Left renal cortex interstitium (tissue), 4 donors: ENCODE measurements at places on chromosomes 4 and X.
A peak's percentile ranks its signal among the peaks of the same experiment; 100 is the strongest.

- DNase-seq: no peak
Measured at GRCh38 chrX:47958761-47959342, 44.9 kb downstream of the ZNF182 start.

DNA sequence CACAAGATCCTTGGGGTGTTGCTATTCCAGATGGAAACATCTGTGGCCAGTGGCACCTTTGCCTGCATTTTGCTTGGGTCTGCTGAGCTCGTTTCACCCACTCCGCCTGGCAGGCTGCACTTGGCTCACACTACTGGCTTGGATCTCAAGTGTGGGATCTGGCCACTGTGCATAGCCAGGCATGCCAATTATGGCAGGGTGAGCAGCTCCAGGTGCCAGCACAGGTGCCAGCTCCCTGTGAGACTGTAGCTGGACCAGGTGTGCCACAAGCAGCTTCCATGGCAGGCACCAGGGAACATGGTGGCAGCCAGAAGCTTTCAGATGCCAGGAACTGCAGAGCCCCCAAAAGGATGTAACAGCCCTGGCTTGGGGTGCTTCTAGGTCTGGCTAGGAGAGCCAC is 463.8 kb upstream of the PABPC4L start:
- no peak for DNase-seq

DNA sequence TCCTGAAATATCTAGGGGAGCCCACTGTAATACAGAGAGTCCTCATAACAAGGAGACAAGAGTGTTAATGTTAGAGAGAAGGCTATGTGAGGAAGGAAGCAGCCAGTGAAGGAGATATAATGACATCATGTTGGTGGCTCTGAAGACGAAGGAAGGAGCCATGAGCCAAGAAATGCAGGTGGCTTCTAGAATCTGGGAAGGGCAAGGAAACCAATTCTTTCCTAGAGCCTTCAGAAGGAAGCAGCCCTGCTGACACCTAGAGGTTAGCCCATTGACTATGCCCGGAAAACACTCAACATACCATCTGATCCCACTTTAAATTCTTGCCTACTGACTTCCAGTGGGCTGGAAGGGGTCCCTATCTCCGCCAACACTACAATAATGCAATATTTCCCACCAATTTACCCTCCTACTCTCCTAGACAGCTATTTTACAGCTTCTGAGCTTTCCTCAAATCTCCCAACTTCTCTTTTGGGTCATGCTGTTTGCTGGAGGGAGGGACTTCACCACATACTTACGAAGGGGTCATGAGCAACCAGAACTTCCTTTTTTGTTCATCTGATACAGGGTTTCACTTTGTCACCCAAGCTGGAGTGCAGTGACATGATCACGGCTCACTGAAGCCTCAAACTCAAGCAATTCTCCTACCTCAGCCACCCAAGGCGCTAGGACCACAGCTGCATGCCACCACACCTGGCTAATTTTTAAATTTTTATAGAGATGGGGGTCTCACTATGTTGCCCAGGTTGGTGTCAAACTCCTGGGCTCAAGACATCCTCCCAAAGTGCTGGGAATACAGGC is 25.2 kb upstream of the G3BP2 start:
- DNase-seq: no peak

DNA sequence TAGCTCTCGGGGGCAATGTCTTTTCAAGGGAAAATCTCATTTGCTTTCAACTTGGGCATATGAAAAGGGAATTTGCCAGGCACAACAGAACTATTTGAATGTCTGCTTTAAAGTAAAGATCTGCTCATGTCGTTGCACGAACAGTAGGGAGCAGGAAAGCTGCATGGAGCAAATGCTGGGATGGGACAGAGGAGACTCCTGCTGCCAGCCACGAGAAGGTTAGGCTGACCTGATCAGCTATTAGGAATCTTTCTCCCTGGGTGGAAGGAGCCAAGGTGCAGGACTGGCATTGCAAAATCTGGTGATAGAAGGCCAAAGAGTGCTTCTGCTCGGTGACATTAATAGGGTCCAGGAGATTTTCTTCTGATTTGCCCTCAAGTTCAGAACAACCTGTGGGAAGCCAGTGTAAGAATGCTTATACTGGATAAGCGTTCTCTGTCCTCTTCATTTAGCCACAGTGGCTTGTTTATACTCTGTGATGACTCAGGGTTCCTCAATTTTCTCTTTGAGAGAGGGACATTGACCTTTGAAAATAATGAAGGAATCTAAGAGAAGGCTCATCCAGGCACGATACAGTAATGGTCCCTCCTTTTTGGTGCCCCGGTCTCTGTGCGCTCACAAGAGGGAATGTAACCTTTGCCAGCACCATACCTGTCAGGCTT is 22.9 kb downstream of the FHL1 start:
- no peak for DNase-seq

- no peak for DNase-seq
Measured at GRCh38 chr4:53688186-53688790, 97.0 kb upstream of the LNX1 start.

- DNase-seq: no peak
Measured at GRCh38 chr4:3818371-3818770, 52.2 kb downstream of the ADRA2C start.

- DNase-seq: no peak
Measured at GRCh38 chr4:108303488-108304177, 134.9 kb upstream of the LEF1 start.

DNA sequence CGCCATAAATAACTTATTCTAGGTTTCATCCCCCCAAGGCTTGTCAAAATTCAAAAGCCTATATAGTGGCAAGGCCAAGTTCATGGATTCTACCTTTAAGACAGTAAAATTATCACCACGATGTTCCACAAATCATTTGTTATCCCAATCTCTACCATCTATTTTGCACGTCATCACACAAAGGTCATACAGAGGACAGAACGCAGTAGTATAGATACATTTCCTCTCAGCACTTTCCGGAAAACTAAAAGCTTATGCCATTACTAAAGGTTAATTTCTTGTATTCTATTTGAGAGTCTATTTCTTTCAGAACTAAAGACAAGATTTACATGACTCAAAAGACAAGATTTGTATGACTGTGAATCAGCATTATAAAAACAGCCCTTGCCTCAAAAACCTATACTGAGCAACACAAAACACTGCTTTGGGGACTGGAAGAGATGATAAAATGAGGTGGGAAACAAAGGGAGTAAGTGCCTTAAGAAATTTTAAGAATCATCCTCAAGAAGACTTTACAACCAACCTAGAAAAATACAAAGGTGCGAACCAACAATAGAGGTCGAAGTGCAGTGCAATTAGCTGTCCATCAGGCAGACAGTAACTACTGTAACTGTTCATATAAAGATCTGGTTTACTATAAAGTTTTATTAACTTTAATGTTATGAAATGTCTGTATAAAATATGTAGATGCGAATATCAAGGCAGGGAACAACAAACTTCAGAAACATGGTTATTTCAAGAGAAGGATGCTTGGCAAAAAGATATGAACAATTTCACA is 7.6 kb downstream of the UBE2D3 start:
- DNase-seq: no peak

DNA sequence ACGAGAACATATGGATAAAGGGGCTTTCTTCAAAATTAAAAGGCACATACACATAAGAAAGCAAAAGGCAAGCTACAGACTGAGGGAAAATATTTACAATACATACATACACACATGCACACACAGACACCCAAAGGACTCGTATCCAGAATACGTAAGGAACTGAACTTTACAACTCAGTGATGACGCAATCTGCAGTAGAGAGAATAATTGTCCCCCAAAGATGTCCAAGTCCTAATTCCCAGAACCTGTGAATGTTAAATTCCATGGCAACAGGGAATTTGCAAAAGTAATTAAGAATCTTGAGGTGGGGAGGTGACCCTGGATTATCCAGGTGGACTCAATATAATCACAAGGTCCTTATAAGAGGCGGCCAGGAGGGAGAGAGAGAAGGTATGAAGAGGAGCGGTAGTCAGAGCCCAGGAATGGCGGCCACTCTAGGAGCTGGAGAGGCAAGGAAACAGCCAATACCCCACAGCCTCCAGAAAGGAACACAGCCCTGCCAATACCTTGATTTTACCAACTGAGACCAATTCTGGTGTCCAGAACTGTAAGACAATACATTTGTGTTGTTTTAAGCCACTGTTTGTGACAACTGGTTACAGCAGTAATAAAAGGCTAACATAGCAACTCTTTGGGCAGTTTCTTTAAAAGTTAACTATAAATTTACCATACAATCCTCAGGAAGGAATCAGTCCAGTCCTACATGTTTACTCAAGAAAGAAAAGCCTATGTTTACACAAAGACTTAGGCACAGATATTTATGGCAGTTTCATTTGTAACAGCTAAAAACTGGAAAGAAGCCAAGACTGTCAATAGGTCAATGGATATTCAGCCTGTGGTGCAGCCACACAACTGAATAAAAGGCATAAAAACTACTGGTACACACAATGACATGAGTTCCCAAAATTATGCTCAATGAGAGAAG is 27.3 kb upstream of the STS start:
- DNase-seq: no peak

DNA sequence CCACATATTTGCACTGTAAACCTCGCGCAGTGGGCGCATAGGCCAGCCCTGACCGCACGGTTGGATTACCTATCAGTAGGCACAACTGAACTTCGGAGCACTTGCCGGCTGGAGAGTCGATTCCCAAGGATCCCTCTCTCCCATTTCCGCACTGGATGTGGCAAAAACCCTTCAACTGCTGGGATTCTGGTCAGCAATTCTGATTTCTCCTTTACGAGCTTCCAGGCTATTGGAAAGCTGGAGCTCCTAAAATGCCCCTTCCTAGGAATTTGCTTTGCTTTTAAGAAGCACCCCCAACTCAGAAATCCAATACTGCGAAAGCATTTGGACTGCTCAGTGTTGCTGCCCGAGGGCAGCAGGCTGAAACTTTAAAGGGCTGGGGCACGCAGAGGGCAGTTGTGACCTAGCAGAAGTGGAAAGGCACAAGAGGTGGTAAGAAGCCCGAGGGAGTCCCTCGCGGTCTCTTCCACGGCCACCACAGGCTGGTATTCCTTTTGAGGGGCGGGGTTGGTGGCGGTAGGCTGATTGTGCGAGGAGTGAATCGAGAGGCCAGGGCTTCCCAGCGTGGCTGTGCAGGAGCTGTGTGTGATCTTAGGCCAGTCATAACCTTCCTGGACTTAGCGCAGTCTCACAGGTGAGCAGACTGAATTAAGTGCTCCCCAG is 1.6 kb downstream of the ZAR1 start:
- DNase-seq: no peak

DNA sequence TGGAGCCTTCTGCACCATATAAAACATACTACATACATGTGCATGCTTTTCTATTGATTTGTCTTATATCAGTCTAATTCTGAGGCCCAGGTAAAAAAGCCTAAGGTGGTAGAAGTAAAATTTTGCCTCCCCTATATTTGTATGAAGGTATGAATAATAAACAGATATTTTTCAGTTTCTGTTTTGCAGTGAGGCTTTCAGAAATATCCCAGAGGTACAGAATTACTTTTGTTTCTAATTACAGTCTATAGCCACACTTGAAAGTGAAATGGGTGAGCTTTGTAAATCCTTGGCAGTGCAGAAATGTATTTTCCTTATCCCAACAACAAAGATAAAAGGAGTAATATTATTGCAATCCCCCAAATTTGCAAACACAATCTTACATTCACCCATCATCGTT is 59.5 kb downstream of the DDX60 start:
- no peak for DNase-seq

- DNase-seq: no peak
Measured at GRCh38 chrX:88612870-88613329, 134.1 kb upstream of the CPXCR1 start.

GRCh38 chr4:158729716-158730559 is 6.7 kb upstream of the PPID start:
- peak; percentile 9 for DNase-seq

DNA sequence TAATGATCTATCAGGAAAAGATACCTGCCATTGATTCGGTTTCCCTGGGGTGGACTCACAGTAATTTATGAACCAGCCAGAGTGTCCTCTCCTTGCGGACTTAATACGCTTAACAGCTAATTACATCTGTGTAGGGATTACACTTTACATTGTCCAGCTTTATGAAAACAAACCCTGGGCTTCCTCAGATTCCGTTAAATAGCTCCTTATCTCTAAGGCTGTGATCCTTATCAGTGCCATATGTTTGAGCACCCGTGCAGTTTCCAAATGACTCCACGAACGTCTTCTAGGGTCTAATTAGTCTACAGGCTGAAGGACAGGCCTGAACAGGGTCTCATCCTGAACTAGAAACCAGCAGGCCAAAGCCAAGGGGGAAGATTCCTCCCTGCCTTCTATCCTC is 56.9 kb downstream of the KDR start:
- DNase-seq: no peak

DNA sequence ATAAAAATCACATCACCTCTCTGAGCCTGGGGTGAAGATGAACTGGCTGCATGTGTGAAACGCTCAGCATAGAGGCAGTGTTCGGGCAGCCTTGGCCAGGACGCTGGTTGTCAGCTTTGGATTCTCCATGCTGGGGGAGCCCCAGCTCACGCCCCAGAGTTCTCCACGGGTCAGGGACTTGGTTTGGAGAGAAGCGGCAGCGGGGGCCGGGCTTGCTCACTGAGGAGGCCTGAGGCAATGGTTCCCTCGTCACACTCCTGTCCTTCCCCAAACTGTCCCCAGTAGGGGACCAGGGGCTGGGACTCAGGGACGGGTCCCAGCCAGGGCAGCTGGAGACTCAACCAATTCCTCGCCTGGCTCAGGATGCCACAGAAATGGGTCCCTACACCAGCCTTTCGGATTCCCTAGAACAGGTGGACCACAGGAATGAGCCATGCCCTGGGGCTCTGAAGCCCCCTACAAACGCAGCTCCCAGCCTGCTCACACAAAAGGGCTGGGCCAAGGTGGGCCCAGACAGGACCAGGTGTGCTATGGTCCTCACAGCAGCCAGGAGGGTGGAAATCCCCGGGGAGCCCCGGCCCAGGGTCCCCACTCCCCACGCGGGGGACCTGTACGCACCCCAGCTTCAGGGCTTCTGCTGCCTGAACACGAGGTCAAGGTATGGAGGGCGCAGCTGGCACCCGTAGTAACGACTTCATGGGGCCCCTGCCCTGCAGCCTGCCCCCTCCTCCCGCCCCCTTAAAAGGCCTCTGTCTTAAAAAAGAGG is 1.4 kb downstream of the MXD4 start:
- no peak for DNase-seq

DNA sequence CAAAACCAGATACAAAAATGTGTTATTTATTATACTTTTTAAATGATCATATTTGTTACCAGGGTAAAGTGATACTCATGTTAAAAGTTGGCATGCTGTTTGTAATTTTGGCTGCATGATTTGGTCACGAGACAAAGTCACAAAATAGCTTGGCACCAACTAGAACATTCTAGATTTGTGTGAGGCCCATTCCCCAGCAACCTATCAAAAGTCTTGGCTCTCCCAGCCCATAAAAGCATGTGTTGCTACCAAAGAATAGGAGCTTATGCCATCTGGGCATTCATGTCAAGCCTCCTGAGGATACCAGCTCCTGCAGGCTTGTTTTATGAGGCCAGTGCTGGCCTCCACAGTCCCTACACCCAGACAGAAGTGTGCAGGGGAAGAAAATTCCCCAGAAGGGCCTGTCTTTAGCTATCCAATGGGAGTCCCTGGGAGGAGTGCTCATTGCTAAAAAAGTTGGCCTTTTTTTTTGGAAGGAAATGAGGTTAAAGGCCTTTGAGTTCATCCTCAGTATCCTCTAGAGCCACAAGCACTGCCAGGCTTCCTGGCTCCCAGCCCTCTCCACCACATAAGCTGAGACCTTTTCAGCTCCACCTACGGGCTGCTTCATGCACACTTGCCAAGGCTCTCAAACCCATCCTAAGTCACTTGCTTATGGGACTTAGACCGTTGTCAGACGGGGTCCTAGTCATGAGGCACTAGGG is 211.9 kb upstream of the EOLA2 start:
- no peak for DNase-seq

- DNase-seq: no peak
Measured at GRCh38 chr4:22190855-22191254, 242.3 kb upstream of the KCNIP4 start.
